ENCODE measurements at places on chromosomes 7 and 10. TPM values are rescaled to one million over a fixed set of nuclear protein-coding genes. Genes with fewer than 3 reads are reported as not detected.

Gene COL17A1
- under 0.01 TPM for total RNA-seq

Gene ZPBP
- not detected for total RNA-seq

Gene TUBB8
- not detected for total RNA-seq

Gene NEUROG3
- not detected for total RNA-seq

Gene OPN4
- total RNA-seq = not detected

Gene FAM237B
- total RNA-seq = not detected

Gene CDC14C
- total RNA-seq = not detected

Gene COL13A1
- 13.0 TPM for total RNA-seq

Gene MYO1G
- total RNA-seq = 1.6 TPM

Gene TRIM73
- total RNA-seq = 2.6 TPM

Gene NAT16
- not detected for total RNA-seq

Gene NPC1L1
- not detected for total RNA-seq

Gene NEBL
- total RNA-seq = 6.8 TPM

Gene CUZD1
- 0.52 TPM for total RNA-seq

Gene LRIT1
- total RNA-seq = not detected

Gene VGF
- total RNA-seq = not detected

Gene ZMIZ2
- total RNA-seq = 4.2 TPM

Gene C7orf57
- not detected for total RNA-seq
